ENCODE measurements at places on chromosomes 6 and 20.
A peak's percentile ranks its signal among the peaks of the same experiment; 100 is the strongest.

GRCh38 chr20:59365611-59366285 is 65.3 kb downstream of the EDN3 start:
- no peak for DNase-seq

DNA sequence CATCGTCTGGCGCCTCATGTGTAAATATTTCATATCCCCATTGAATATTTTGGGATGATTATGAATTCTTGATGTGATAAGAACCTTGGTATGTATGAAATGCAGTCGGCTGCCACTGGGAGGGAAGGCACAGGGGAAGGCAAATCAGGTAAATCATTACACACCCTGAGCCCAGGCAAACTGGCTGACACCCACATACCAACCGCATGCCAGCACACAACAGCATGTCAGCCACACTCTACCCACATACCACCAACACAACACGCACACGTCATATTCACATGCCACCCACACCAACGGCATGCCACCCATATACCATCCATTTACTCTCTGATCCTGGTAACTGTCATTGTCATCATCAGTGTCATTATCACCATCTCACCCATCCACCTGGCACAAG is 28.3 kb upstream of the MDGA1 start:
- no peak for DNase-seq

DNA sequence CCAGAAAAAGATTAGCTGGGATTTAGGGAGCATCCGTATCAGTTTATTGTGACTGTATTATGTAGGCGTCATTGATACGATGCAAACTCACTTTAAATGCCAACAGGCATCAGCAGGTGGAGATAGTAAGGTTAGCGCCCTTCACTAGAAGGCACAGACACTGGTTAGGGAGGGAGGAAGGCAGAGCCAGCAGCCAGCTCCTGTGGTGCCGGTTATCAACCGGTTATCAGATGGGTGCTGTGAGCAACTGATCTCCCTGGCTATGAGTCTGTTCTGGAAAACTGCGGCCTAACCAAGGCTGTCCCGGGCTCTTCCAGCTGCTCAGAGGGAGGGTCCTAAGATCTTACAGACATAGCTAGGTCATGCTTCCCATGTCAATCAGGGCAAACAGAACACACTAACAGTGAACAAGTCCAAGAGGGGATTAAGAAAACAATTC is 47.5 kb upstream of the CD93 start:
- DNase-seq = no peak

GRCh38 chr20:54772893-54773642 is 297.7 kb downstream of the DOK5 start:
- DNase-seq = no peak

- peak; percentile 49 for DNase-seq
Observed at GRCh38 chr6:132669690-132670291, 10.8 kb upstream of the TAAR1 start.

DNA sequence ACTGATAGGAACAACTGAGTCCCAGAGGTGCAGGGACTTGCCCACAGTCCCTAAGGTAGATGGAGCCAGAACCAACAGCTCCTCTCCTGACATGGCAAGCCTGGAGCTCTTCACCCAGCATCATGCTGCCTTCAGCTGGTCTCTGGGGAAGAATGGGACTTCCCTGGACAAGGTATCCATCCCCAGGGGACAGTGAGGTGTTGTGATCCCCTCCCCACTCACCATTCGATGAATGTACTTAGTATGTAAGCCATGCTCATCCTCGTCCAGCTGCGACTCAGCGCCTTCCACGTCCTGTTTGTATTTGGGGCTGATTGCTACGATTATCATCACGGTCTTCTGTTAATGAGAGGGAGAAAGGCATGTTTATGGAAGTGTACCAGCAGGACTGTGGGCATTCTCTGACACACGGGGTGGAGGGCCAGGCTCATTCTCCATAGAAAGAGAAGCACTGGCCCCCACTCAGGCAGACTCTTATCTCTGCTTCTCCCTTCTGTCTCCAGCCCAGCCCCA is 39.4 kb downstream of the TRAF3IP2 start:
- peak; percentile 18 for DNase-seq

Measured in NB4 (cell line).